ENCODE measurements at places on chromosomes 5 and 9. TPM values are rescaled to one million over a fixed set of nuclear protein-coding genes. Genes with fewer than 3 reads are reported as not detected.

IFNA21 gene
- total RNA-seq, result not detected

TLX3 gene
- not detected for total RNA-seq

DNA sequence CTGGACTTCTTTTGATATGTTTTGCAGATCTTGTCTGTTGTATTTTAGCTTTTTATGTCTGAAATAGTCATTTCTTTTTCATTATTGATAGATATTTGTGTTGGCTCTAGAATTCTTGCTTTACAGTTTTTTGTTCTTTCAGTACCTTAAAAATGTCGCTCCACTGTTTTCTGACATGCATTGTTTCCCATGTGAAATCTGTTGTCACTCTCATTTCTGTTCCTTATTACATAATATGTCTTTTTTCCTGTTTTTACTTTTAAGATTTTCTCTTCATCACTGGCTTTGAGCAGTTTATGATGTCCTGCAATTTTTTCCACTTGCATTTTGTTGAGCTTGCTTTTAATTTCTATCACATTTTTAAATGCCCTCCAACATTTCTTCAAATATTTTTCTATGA, 270.4 kb upstream of the TARS1 start:
- no peaks in the 10 kb centered on the region for H3K36me3 ChIP-seq
- H3K27me3 ChIP-seq, result no peaks in the 10 kb centered on the region
- DNase-seq, result no peak

IL5 gene
- not detected for total RNA-seq

GRCh38 chr5:154390096-154390495, 55.7 kb upstream of the SAP30L start:
- H3K27me3 ChIP-seq, result no peaks in the 10 kb centered on the region
- no peak overlapping the region for H3K4me3 ChIP-seq
- H3K36me3 ChIP-seq, result peaks cover 41% of the 10 kb centered on the region
- DNase-seq, result no peak
- H3K27ac ChIP-seq, result no peak overlapping the region

- H3K4me1 ChIP-seq, result no peaks in the 10 kb centered on the region
- H3K36me3 ChIP-seq, result no peaks in the 10 kb centered on the region
- H3K27me3 ChIP-seq, result no peaks in the 10 kb centered on the region
- no peak for DNase-seq
These were observed 126.5 kb downstream of the ZCCHC7 start for GRCh38 chr9:37246826-37247225.

DNA sequence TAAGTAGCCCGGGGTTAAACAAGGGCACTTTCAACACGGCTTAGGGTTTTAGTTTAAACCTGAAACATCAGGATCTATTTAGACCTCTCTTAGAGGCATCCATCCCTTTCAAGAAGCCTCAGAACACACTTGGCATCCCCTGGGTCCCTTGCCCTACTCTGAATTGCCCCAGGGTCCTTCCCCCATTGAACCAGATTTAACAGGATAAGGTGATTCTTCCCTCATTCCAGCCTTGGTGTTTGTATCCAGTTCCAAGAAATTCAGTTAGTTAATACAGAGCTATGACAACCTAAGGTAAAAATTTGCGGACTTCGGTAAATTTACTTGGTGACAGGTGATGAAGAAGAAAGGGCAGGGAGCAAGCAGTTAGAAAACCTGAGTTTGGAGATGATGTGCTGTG, 35.8 kb upstream of the GLIS3 start:
- no peaks in the 10 kb centered on the region for H3K36me3 ChIP-seq
- no peak for DNase-seq
- peaks cover 16% of the 10 kb centered on the region for H3K4me1 ChIP-seq
- H3K27ac ChIP-seq, result peak overlapping the region; percentile 76
- H3K27me3 ChIP-seq, result no peaks in the 10 kb centered on the region
- no peak overlapping the region for H3K4me3 ChIP-seq

KDM4C gene
- total RNA-seq, result 39.8 TPM

DNA sequence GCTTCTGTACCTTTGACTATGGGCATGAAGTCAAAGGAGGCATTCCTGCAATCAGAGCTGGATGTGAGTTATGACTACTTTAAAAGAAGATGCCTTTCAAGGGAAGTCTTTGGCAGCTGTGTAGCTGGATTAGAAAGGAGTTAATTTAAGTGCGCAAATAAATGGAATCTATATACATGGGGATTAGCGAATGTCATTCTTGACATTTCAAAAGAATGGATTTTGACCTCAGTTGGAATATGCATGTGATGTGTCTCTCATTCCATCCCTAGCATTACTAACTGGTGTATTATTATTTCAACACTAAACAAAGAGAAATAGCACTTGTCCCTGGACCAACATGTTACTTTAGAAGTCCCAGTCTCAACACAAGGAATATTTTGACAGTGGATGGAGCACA, 359.6 kb upstream of the SLC24A2 start:
- H3K4me1 ChIP-seq, result no peaks in the 10 kb centered on the region
- H3K4me3 ChIP-seq, result no peak overlapping the region
- H3K27me3 ChIP-seq, result no peaks in the 10 kb centered on the region

NUTM2G gene
- total RNA-seq, result not detected

PCDHGA7 gene
- total RNA-seq, result 1.9 TPM

ITGA2 gene
- 7.4 TPM for total RNA-seq

GRCh38 chr9:104982543-104982942, 54.6 kb upstream of the ABCA1 start:
- H3K27ac ChIP-seq, result peak overlapping the region; percentile 13
- H3K4me3 ChIP-seq, result no peak overlapping the region
- no peaks in the 10 kb centered on the region for H3K36me3 ChIP-seq
- no peaks in the 10 kb centered on the region for H3K27me3 ChIP-seq
- DNase-seq, result no peak

- H3K4me1 ChIP-seq, result no peaks in the 10 kb centered on the region
- DNase-seq, result no peak
- H3K27me3 ChIP-seq, result no peaks in the 10 kb centered on the region
- H3K27ac ChIP-seq, result no peak overlapping the region
These were observed 10.6 kb downstream of the SPINK4 start for GRCh38 chr9:33250458-33250995.

DNA sequence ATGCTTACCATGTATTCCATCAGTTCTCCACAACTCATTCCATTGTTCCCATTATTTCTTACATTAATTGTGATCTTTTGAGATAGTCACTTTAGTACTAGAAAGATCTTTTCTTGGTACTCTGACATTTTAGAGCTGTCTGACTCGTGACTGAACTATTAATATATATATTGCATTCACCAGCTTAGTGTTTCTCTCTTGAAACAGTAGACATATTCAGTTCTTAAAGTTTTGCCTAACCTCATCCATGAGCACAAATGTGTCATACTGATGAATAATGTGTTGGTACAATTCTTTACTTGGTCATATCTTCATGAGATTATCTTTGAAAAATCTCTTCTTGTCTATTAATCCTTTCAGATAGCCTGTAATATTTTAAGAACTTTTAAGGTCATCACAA, 74.3 kb downstream of the NLN start:
- no peak overlapping the region for H3K27ac ChIP-seq
- no peak for DNase-seq
- no peak overlapping the region for H3K4me3 ChIP-seq
- H3K4me1 ChIP-seq, result no peaks in the 10 kb centered on the region
- H3K27me3 ChIP-seq, result no peaks in the 10 kb centered on the region

DNA sequence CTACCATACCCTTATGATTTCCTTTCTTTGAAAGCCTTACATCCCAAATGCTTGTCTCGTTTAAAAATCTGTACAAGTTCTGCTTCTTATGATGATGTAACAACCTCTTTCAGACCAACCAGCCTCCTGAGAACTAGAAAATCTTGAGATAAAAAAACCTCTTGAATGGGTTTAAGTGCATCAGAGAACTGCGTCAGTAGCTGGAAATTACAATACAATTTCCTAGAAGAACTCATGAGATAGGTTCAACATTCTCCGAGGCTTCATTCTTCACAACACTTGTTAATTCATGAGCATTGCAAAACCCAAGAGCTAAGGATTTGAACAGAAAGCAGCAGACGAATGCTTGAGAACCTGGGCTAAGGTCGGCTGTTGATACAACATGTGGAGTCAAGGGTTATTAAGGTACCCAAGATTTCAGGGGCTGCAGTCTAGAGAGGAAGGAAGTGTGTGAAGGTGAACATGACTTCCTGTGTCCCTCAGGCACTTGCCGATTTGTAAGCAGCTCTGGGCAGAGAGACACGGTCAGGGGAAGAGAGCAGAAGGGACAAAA, 286.0 kb downstream of the ICE1 start:
- DNase-seq, result no peak
- no peaks in the 10 kb centered on the region for H3K27me3 ChIP-seq
- H3K27ac ChIP-seq, result no peak overlapping the region
- no peaks in the 10 kb centered on the region for H3K4me1 ChIP-seq
- no peak overlapping the region for H3K4me3 ChIP-seq

DNA sequence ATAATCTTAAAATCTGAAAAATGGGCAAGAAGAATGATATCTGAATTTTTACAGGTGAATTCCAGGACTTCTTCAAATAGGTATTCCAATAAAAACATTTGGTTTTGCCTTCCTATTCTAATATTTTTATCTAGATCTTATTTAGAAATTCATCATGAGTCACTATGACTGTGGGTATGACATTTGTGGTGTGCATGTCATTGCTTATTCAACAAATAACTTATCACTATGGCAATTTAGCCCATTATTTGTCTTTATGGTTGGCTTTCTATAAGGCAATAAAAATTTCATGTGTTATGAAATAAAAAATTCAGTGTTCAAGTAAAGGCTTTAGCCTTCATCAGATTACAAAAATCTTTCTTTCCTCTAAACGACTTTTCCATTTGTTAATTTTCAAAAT, 1139.6 kb upstream of the NUDT12 start:
- H3K27me3 ChIP-seq, result no peaks in the 10 kb centered on the region
- H3K4me1 ChIP-seq, result no peaks in the 10 kb centered on the region
- DNase-seq, result no peak
- no peak overlapping the region for H3K27ac ChIP-seq
- H3K36me3 ChIP-seq, result no peaks in the 10 kb centered on the region
- no peak overlapping the region for H3K4me3 ChIP-seq

- H3K4me1 ChIP-seq, result peaks cover 19% of the 10 kb centered on the region
- DNase-seq, result no peak
- H3K4me3 ChIP-seq, result no peak overlapping the region
- H3K36me3 ChIP-seq, result no peaks in the 10 kb centered on the region
- no peaks in the 10 kb centered on the region for H3K27me3 ChIP-seq
- H3K27ac ChIP-seq, result no peak overlapping the region
These were observed 64.7 kb upstream of the LARP1 start for GRCh38 chr5:154690488-154690887.

Measured in lower lobe of right lung (tissue), 2 donors.